ENCODE measurements at places on chromosomes 4 and X. TPM values are rescaled to one million over a fixed set of nuclear protein-coding genes. Genes with fewer than 3 reads are reported as not detected.

Gene MTMR8
- 3.2 TPM for total RNA-seq

Gene TMPRSS11A
- total RNA-seq, result not detected

Gene GPC3
- total RNA-seq, result 3.7 TPM

Gene GATB
- total RNA-seq, result 15.7 TPM

Gene SPANXA1
- total RNA-seq, result not detected

Gene FRMD7
- 0.49 TPM for total RNA-seq

Gene XAGE1A
- total RNA-seq, result not detected

Gene PITX2
- total RNA-seq, result not detected

Gene PF4V1
- total RNA-seq, result not detected

Gene PRKG2
- 9.6 TPM for total RNA-seq

Gene HOPX
- 58.0 TPM for total RNA-seq

Gene F9
- total RNA-seq, result not detected

Gene TMPRSS11B
- total RNA-seq, result not detected

Gene FREM3
- under 0.01 TPM for total RNA-seq

Gene MMRN1
- total RNA-seq, result 2.7 TPM

Gene GAGE2A
- total RNA-seq, result not detected

Gene RGN
- total RNA-seq, result 4.9 TPM

Gene CCDC149
- total RNA-seq, result 19.2 TPM

Gene GRPR
- 0.74 TPM for total RNA-seq

Gene PABPC5
- 8.9 TPM for total RNA-seq

Gene NPNT
- total RNA-seq, result 47.9 TPM

Gene MECP2
- total RNA-seq, result 28.8 TPM

Gene WNK3
- 48.2 TPM for total RNA-seq

Gene EPHA5
- 128 TPM for total RNA-seq

Gene LAS1L
- total RNA-seq, result 13.5 TPM

Gene SSX4B
- not detected for total RNA-seq

Gene EVC2
- 1.2 TPM for total RNA-seq

Gene ERCC6L
- 0.74 TPM for total RNA-seq

Gene FAM9C
- under 0.01 TPM for total RNA-seq

Gene IL21
- total RNA-seq, result not detected

Gene SULT1E1
- 5.4 TPM for total RNA-seq

Gene STATH
- not detected for total RNA-seq

Gene WDR17
- total RNA-seq, result 42.8 TPM

Gene TMPRSS11E
- not detected for total RNA-seq

Gene LRCH2
- 40.8 TPM for total RNA-seq

Gene SYAP1
- 17.0 TPM for total RNA-seq

Gene CABS1
- not detected for total RNA-seq

Gene ADH1C
- 0.25 TPM for total RNA-seq

Gene CTAG2
- not detected for total RNA-seq

Gene FAM47B
- total RNA-seq, result not detected

All from temporal lobe (tissue), 4 donors.